K562 (cell line): ENCODE measurements at places on chromosomes 7 and 10.

DNA sequence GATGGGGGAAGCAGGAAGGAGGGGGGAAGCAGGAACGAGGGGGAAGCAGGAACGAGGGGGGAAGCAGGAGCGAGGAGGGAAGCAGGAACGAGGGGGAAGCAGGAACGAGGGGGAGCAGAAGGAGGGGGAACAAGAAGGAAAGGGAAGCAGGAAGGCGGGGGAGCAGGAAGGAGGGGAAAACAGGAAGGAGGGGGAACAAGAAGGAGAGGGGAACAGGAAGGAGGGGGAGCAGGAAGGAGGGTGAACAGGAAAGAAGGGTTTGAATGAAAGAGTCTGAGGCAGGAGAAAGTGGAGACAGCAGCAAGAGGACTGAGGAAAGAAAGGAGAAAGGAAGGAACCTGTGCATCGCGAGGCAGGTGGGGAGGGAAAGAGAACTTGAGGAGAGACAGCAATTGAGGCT is 256.6 kb downstream of the PTEN start:
- DNase-seq = peak; percentile 11

DNA sequence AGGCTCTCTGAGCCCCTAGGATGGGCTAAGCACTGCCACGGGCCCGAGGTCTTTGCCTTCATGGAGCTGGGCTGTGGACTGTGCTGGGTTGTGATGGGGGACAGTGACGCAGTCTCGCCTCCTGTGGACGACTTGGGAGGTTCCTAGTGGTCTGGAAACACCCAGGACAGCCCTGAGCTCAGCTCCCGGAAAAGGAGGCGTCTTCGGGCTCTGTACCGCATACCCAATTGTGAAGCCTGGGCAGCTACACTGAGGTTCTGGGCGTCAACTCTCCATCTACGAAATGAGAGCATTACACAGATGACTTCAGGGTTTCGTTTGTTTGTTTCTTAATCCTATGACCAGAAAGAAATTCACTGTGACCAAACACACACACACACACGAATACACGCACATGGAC is 79.6 kb upstream of the KAT6B start:
- no peak for DNase-seq

DNA sequence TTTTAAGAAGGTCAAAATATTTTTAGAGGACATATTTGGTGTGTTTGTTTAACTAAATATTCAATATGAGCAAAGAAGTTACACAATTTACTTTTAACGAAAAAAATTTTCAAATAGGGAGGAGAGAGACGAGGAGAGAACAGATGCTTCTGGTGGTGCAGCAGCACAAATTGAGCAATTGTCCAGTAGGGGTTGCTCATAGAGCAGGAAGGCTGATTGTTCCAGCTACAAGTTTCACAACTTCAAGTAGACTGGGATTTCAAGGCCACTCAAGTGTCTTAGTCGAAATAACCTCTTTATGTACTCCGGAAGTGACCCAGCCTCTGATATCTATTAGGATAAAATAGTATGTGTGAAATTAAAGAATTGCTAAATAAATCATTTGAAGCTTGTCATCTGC is 197.9 kb downstream of the HDAC9 start:
- DNase-seq = no peak

GRCh38 chr10:49760789-49761188 is 1.3 kb downstream of the OGDHL start:
- no peak for DNase-seq

DNA sequence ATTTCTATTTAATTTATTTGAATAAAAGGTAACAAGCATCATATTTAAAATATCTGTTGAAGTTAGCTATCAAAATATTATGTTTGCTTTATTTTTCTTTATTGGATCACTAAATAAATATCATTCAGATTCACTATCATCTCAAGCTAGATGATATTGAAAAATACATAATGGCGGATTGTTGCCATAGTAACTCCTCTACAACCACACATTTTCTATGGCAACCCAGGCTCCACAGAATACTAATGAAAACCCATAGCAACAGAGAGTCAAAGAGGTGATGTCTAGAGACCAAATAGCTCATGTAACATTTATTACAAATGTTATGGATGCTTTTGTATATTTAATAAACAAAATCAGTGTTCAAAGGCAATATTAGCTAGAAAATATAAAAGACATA is 148.9 kb upstream of the CDK1 start:
- no peak for DNase-seq

- DNase-seq = no peak
These were observed 96.2 kb downstream of the EXOC4 start for GRCh38 chr7:133349101-133349500.

- no peak for DNase-seq
These were observed 10.7 kb downstream of the XPNPEP1 start for GRCh38 chr10:109912335-109913281.

DNA sequence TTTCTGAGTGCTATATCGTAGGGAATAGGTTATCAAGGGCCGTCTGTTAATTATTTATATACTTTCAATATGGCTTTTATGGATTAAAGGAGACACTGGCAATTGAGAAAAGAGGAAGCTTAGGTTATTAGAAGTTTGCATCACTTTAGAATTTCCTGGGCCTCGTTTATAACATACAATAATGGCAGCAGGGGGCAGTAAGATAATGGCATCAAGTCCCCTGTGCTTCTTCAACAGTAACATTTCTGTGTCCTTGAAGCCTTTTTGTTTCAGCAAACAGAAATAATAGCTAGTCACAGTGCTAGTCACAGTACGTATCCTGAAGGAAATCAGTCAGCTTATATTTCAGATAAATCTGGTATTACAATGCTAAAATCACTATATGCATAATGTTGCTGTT is 41.9 kb downstream of the SPAM1 start:
- DNase-seq = peak; percentile 10

GRCh38 chr7:7946486-7946885 is 22.1 kb upstream of the GLCCI1 start:
- no peak for DNase-seq

DNA sequence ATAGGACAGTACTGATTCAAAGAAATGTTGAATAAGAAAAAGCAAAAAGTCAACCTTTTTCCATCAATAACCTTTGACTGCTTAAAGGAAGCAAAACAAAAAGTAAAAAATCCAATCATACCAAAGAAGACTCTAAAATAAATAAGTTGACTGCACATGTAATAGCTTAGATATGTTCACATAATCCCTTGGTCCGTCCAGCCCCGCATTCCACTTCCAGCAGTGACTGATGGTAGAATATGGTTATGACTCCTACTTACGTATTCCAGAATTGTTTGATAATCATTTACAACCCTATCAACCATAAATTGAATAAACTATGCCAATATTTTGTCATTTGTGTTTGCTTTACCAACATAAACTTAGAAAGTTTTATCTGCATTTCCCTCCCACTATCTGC is 77.9 kb downstream of the CTNNA3 start:
- DNase-seq = no peak

- no peak for DNase-seq
These were observed 353.7 kb downstream of the HTR7 start for GRCh38 chr10:90504172-90504571.

- DNase-seq = no peak
These were observed 6.0 kb downstream of the CYREN start for GRCh38 chr7:135164357-135165061.

GRCh38 chr10:81479316-81479715 is 395.7 kb upstream of the NRG3 start:
- no peak for DNase-seq

GRCh38 chr10:35391153-35391953 is 55.0 kb downstream of the CCNY start:
- peak; percentile 52 for DNase-seq

GRCh38 chr7:159064816-159065510 is 79.7 kb downstream of the VIPR2 start:
- DNase-seq = peak; percentile 9

DNA sequence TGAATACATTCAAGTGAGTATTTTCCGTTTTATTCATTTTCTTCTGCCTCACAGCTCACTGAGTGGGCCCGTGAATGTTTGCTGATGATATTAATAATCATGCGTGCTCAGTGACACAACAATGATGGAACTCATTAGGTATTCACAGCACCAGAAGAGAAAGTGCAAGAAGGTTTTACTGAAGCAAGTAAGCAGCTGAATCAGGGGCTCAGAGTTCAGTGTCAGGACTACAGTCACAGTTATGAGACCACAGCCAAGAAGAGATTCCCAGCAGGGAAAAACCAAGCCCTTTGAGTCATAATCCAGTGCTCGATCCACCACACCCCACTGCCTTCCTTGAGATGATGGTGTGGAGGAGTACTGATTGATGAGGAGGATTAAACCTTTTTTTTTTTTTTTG is 247.4 kb downstream of the KIAA1217 start:
- no peak for DNase-seq

DNA sequence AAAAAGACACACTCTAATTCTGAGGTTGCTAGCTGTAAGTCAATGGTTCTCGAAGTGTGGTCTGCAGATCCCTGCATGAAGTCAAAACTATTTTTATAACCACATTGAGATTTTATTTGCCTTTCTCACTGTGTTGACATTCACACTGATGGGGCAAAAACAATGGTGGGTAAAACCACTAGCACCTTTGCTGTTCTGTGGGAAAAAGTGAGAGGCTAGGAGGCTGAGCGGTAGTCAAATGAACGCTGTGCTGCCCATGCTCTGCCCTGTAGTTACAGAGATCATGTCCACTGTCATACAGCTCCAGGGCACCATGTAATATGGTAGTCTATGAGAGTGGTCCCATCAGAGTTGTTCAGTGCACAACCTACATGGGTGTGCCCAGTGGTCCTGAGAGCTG is 21.6 kb upstream of the PDCD4 start:
- no peak for DNase-seq

- no peak for DNase-seq
These were observed 34.7 kb downstream of the NET1 start for GRCh38 chr10:5447056-5447455.

DNA sequence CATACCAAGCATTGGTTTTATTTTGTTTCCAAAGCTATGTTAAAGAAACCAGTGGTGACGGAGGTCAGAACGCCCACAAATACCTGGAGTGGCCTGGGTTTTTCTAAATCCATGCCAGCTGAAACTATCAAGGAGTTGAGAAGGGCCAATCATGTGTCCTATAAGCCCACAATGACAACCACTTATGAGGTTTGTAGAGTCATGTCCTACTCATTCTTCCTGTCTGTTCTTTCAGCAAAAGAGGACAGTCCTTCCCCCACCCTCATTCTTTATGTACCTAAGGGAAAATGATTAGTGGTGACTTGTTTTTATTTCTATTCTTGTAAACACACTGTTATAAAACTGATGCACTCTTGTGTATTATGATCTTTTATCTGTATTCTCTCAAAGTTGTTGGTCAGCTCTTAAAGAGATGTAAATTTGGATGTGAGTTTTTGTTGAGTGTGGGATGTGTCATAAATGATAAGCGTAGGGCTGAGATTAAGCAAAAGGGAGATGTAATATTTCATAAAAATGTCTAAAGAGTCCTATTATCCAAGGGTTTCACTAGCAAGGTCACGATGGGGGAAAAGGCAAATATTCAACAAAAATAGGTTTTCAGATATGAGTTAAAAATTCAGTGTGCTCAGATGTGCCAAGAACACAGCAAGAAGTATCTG is 294.4 kb downstream of the BICC1 start:
- DNase-seq = no peak

- DNase-seq = no peak
These were observed 224.3 kb upstream of the PLXNA4 start for GRCh38 chr7:132800522-132800921.

- no peak for DNase-seq
These were observed 557.0 kb upstream of the IGFBP3 start for GRCh38 chr7:46478046-46478445.

DNA sequence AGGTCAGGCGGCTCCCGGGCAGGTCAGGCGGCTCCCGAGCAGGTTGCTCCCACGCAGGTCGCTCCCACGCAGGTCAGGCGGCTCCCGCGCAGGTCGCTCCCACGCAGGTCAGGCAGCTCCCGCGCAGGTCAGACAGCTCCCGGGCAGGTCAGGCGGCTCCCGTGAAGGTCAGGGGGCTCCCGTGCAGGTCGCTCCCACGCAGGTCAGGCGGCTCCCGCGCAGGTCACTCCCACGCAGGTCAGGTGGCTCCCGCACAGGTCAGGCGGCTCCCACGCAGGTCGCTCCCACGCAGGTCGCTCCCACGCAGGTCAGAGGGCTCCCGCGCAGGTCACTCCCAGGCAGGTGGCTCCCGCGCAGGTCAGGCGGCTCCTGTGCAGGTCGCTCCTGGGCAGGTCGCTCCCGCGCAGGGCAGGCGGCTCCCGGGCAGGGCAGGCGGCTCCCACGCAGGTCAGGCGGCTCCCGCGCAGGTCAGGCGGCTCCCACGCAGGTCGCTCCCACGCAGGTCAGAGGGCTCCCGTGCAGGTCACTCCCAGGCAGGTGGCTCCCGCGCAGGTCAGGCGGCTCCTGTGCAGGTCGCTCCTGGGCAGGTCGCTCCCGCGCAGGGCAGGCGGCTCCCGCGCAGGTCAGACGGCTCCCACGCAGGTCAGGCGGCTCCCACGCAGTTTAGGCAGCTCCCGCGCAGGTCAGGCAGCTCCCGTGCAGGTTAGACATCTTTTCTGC is 30.7 kb downstream of the PTPRN2 start:
- no peak for DNase-seq

- no peak for DNase-seq
These were observed 356.3 kb upstream of the GALNT17 start for GRCh38 chr7:70775570-70776156.

DNA sequence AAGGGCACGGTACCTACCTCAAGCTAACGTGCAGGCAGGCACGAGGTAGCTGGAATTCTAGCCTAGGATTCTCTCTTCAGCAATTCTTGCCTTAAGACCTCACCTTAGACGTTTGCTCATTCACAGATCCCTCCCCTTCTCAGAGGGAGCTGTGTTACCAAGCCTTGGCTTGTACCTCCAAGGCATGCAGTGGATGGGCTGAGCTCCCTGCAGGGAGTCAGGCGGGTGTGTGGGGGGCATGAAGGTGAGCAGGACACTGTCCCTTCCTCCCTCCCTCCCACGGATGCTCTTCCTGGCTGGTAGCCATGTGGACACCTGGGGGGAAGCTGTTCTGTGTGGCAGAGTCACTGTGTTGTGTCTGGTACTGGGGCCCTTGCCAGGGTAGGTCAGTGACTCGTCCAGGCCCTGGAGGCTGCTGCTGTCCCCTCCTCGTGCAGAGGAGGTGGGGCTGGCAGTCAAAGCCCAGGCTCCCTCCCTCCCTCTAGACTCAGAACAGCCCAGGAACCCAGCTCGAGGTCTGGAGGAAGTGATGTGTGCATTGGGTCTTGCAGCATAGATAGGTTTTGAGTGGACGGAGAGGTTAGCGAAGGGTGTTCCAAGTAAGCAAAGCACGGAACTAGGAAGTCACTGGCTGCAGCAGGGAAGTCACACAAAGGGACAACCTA is 222.2 kb upstream of the SH2B2 start:
- no peak for DNase-seq

- DNase-seq = no peak
These were observed 12.7 kb downstream of the MAD1L1 start for GRCh38 chr7:2220030-2220429.

DNA sequence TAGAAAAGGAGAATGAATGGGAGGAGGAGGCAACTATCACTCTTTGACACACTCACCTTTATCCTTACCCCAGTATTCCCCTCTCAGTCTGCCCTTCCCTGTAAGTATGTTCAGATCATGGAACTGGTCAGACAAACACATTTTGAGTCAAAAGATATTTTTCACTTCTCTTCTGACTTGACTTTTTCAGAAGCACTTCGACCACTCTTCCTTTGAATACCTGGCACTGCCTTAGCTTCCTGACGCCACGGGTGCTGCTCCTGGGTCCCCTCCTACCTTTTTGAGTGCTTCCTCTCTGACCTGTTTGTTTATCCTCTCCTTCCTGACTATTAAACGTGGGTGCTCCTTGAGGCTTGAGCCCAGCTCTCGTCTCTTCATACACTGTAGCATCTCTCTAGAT is 19.8 kb upstream of the C10orf67 start:
- no peak for DNase-seq
